Vagina (tissue), 2 donors: ENCODE measurements at places on chromosomes 1 and 21.

DNA sequence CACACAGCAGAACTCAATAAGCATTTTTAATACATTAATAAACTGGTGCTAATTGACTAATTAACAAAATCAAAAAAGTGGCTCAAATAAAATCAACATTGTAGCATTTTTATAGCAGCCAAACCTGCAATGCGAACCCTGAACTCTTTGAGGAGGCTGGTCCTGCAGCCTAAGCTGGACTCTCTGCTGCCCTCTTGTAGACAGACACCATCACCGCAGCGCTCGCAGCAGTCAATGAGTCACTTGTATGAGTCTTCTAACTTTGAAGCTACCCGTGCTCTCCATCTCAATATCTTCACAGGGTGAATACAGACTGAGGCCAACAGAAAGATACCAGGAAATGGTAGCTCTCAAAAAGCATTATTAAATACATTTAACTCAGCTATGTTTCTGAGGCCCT is 9.7 kb upstream of the KRTAP7-1 start:
- no peak for DNase-seq

DNA sequence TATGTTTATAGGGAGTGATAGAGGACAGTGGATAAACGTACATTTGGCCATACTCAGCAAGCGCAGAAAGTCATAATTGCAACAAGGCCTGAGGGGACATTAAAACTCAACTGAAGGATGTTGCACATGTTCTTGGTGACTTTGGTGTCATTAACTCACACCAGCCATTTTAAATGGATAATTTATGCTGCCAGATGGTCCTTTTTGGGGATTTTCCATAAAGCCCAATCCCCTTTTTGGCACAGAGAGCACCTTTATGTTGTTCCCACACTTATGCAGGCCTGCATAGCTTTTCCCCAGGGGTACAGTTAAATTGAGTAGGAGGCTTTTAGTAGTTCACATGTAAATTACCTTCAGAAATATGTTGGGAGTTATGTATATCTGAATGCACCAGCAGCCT is 279.6 kb downstream of the NFIA start:
- no peak for DNase-seq

GRCh38 chr1:103525114-103525606 is 339 bp upstream of the RNPC3 start:
- DNase-seq = no peak

DNA sequence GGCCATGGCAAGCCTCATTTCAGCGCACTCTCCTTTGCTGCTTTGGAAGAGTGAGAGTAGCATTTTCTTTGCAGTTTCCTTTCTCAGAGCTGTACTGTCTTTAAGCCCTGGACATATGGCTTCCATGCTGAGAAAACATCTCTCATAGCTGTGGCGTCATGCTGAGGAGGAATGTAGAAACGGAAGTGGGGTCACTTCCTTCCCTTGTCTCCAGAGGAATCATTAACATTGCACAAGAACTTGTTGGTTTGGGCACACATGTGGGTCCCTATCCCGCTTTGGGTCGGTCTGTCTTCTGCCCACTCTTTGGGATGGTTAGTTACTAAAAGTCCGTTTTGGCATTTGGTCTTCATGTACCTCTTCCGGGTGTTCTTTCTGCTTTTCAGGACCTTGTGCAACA is 5.6 kb downstream of the MFN2 start:
- no peak for DNase-seq

DNA sequence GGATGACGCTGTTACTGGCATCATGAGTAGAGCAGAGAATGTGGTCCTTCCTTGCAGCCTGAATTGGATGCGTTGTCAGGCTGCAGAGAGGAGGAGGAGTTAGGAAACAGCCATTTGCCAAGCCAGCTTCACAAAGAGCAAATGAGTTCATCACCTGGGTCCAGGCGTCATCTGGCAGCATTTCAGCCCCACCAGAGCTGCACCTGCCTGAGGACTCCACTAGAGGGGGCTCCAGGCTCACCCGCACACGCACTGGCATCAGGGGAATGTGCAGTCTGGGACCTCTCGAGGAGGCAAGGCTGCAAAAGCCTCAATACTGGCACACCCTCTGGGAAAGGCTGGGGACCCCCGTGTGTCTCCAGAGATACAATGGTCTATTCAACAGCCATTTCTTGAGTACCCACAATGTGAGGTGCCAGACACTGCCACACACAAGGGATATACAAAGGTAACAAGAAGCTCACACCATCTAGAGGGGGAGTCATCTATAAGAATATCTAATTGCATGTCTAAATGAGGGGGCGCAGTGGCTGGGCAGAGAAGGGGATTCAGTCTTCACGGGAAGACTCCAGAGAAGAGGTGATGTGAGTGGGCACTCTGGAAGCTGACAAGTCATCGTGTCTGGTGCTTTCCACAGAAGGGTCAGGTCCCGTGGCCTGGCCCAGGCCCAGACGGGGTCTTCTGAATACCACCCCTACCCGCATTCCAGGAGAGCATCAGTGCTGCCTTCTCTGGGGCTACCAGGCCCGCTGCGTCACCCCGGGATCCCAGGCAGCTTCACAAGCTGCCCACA is 53.5 kb upstream of the CNTN2 start:
- no peak for DNase-seq

- DNase-seq = no peak
These were observed 21.5 kb downstream of the NME7 start for GRCh38 chr1:169346036-169346589.

- DNase-seq = no peak
These were observed 16.9 kb upstream of the IFNGR2 start for GRCh38 chr21:33386222-33386784.

DNA sequence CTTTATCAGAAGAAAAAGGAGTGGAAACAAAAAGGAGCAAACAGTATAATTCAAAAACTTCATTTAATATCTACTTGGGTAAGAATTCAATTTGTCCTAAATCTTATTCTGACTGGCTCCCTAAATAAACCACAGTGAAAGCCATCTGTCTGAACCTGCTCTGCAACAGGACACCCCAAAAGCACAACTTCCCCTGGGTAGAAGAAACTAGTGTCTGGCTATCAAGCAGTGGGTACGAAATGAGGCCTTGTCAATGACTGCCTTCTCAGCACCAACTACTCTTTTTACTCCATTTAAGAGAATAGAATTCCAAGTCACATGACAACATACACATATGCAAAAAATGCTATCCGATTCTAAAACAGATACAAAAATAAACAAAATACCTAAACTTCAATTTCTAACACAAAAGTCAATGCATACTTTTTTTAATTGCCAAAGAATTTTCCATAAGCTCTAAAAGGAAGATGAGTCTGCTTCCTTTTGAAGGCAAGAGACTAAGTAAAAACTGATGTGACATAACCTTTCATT is 206.8 kb downstream of the SLC45A1 start:
- no peak for DNase-seq

DNA sequence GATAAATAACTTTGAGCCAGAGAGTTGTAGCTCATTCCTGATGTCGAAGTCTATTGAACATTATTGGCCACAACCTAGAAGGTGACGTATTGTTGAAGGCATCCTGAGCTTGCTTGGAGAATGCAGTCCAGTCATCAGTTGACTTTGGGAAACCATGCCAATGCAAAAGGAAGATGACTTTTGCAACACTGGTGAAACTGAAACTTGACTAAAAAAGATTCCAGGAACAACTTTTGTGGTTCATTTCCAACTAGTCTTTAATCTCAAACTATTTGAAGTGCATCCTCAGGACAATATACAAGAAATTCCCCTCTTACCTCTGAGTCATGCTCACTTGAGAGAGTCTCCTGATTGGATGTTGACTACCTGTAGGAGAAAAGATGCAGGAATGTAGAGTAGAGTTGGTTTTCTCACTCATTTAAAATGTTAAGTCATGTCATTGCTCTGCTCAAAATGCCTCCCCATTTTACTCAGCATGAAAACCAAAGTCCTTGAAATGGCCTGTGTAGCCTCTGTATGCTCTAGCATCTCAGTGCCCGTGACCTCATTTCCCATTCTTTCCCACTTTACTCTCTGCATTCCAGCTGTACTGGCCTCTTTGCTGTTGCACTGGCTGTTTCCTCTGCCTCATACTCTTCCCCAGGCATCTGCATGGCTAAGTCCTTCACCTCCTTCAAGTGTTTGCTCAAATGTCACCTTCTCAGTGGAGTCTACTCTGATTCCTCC is 24.4 kb upstream of the LEPR start:
- no peak for DNase-seq

DNA sequence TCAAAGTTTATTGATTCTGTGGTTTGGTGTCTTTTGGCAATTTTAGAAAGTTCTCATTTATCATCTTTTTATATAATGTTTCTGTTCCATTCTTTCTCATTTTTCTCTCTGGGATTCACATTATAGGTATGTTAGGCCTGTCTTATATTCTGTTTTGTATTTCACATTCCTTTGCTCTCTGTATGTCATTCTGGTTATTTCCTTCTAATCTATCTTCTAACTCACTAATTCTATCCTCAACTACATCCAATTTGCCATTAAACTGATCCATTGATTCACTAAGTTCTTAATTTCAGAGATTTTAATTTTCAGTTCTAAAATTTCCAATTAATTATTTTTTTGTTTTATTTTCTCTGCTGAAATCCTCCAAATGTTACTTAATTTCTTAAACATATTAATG is 234.8 kb downstream of the FOXD2 start:
- no peak for DNase-seq

DNA sequence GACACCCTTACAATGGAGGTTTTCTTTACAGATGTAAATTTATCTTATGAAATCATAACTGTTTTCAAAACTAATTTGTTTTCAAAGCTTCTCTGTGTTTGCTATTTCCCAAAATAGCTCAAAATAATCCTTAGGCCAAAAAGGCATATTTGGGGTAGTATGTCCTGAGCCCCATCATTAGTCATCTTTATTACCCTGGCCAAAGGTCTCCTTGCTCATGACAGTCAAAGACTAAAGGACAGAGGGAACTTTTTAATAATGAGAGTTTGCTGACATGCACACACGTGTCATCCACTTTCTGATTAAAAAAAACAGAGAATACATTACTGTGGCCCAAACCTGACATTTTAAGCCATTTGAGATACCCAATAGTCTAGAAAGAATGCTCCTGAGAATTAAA is 221.9 kb upstream of the DUSP10 start:
- no peak for DNase-seq

- no peak for DNase-seq
These were observed 8.9 kb downstream of the MFAP2 start for GRCh38 chr1:16971341-16972188.

DNA sequence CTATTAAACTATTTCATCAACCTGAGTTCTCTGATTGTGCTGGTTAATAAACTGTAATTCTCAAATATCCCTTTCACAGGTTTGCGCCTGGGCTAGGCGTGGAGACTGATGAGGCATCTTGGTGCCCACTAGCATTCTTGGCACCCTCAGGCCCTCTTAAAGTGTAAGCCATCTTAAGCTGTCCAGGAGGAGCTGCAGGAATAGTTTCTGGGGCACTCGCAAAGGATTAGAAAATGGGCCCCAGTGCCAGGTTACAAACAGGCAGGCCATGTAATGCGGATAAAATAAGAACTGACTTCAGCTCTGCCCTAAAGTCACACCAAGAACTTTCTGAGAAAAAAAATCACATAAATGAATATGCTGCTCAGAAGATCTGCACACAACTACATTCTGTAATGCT is 1.1 kb downstream of the CASQ2 start:
- no peak for DNase-seq

GRCh38 chr1:90568436-90568835 is 148.7 kb downstream of the BARHL2 start:
- DNase-seq = no peak

DNA sequence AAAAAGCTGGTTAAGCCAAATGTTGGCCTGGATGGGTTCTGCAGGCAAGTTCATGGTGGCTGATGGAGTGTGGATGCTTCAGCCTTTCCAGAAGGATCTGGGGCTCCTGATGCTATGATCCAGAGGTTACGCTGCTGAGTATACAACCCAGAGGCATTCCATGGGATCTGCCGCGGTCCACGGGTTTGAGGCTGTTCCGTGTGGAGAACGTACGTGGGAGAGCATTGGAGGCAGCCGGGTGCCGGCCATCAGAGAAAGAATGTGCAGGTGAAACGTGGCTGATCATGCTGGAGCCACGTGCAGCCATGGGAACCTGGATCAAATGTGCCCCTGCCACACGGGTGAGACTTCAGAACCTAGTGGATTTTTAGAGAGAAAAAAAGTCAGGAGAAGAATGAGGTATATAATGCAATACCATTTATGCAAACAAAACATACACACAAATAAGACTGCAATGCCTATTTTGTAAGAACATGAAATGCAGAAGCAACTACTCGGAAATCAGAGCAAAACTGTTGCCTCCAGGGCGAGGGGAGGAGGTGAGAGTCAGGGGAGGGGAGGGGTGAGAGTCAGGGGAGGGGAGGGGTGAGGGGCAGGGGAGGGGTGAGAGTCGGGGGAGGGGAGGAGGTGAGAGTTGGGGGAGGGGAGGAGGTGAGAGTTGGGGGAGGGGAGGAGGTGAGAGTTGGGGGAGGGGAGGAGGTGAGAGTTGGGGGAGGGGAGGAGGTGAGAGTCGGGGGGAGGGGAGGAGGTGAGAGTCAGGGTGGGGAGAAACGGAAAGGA is 116.5 kb upstream of the C1orf174 start:
- DNase-seq = peak; percentile 32

- DNase-seq = no peak
These were observed 19.5 kb upstream of the LRIG2 start for GRCh38 chr1:113053344-113054126.
